ENCODE measurements at places on chromosomes 12 and 14. TPM values are rescaled to one million over a fixed set of nuclear protein-coding genes. Genes with fewer than 3 reads are reported as not detected.

DNA sequence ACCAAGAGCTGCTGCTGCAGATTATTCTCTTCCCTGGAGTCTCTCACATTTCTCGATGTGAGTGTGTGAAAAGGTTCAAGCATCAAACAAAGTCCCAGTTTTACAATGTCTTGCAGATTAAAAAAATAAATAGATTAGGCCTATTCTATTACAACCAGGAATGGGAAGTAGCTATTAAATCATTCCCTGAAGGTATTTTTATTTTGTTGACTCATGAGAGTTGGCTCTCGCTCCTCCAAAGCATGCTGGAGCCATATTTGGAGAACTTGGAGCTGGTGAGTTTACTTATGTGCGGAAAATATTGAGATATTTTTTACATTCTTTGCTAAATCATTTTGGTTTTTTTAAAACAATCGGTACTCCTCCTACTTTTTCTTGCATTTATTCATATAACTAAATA lies 572.3 kb downstream of the ETNK1 start:
- no peak for DNase-seq

DNA sequence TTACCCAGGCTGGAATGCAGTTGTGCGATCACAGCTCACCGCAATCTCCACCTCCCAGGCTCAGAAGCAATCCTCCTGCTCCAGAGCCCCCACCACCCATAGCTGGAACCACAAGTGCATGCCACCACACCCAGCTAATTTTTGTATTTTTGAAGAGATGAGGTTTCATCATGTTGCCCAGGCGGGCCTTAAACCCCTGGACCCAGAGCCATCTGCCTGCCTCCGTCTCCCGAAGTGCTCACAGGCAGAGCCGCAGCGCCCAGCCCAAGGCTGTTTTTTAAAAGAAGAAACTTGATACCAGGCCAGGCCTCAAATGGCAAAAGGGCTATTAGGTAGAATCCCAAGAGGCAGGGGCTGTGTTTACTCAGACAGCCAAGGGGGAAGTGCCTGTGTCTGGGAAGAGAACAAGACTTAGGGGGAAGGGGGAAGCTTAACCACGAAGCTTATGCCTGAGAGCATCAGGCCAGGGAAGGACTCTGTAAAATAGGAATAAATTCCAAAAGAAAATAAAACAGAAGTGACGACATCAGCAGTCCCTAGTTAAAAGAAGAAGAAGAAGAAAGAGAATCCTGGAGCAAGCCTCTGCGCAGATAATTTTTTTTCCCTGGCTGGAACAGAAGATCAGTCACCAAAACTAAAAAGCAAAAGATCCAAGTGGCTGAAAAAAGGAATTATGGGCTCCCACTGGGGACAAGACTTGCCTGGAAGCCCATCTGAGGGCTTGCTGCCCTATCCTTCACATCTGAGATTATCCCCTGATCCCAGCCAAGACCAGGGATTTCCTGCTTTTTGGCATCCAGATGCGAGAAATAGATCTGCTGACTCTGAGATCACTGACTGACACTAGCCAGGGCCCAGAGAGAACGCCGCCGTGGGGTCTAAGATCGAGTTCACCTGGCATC lies 170.5 kb downstream of the NDUFA12 start:
- no peak for DNase-seq

DNA sequence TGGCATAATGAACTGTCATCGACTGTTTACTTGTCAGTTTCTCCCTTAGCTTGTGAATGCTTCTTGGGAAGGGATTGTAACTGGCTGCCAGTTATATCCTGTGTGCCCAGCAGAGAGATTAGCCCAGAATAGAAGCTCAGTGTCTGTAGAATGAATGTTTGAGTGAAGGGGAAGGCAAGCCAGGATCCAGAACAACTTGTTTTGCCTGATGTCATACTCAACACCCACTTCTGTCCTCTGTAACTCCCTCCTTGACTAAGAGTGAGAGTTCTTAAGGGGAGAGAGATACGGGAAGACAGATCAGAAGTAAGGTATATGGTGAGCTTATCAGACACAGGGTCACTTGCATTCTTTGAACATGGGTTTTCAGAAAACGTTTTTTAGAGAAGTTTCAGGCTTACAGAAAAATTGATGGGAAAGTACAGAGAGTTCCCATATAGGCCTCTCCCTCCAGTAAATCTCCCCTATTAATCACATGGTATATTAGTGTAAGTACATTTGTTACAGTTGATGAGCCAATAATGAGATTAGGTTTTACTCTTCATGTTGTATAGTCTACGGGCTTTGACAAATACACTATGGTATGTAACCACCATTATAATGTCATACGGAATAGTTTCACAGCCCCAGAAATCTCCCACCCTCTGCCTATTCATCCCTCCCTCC lies 5.6 kb upstream of the SPPL3 start:
- DNase-seq, result no peak

DNA sequence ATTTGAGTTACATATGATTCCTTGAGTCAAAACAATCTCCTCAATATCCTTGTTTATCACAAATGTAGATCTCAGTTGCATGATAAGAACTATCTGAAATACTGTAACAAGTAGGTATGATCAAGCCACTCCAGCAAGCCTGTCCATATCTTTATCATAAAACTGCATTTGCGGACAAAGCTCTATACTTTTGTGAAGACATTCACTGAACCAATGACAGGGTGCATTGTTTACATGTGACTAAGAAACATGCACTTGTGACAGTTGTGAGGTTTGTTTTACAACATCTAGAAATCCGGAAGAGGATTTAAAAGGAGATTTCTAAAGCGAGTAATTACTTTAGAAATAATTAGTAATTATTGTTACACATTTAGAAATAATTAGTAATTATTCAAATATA lies 111.7 kb downstream of the PPP2R5E start:
- no peak for DNase-seq

OVCH1 gene
- not detected for total RNA-seq

DNA sequence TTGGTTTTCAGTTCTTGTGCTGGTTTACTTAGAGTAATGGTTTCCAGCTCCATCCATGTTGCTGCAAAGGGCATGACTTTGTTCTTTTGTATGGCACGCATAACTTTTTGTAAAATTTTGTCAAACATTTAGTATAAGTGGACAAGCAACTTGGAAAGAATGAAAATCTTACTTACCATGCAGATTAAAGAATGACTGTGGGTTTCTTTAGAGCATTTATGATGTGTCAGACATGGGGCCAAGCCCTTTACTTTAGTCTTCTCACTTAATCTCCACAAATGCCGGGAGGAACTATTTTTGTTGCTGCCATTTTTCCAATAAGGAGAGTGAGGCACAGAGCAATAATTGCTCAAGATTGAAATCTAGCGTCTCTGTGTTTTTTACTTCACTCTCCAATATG lies 652.5 kb upstream of the TBX3 start:
- DNase-seq, result no peak

DNA sequence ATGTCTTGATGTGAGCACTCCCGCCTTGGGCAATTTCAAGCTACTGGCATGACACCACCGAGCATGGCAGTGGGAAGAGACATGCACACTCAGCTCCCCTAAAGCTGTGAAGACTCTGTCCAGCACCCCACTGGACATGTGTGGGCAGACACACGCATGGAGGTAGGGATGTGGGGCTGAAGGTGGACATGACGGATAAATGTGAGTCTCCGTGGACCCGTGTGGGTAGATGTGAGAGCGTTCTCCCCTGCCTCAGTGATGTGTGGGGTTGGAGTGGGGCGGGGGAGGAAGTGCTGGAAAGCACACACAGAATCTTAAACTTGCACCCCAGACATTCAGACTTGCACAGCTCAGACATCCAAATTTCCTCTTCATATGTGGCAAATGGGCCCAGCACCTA lies 12.6 kb downstream of the SLC6A12 start:
- DNase-seq, result no peak

DNA sequence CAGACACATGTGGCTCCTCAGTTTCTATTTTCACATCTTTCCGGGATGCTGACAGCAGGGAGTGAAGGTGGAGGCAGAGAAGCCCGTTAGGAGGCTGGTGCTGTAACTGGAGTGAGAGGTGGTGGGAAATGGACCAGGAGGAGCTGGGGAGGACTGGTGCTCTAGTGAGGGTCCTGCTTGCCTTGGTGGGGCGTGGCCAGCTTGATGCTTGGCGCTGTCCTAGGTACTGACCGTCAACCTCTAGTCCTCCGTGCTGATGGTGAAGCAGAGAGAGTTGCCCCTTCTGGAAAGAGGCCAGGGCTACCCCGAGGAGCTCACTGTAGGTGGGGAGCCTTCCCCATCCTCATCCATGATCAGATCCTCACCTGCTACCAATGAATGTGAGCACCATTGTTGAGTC lies 1.4 kb downstream of the TRMT61A start:
- DNase-seq, result no peak

DNA sequence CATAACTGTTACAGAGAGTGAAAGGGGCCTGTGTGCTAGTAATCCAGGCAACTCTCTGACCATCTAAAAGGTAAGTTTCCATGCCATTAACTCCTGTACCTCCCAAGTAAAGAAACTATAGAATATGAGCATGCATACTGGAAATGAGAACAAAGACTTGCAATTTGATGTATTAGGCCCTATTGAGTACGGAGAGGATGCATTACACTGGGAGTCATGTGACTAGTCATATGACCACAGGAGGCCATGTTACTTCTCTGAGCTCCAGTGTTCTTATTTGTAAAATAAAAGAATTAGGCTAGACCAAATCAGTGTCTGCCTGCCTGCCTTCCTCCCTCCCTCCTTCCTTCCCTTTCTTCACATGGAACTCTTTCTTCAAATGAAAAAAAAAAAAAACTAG lies 440.1 kb upstream of the CCDC196 start:
- no peak for DNase-seq

LPAR5 gene
- total RNA-seq, result 11.4 TPM

DNA sequence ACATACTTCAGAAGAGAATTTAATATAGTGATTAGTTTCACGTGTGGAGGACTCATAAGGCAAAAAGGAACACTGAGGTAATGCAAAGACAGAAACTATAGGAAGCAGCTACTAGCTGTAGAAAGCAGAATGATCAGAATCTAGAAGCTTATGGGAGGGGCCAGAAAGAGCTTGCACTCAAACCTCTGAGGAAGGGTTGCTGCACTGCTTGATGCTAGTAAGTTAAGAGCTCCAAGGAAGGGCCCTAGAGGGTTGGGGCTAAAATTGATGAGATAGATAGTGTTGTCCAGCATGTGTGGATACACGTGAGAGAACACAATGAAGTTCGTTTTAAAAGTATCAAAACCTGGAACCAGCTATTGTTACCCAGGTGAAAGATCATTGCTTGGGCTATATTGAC lies 311.1 kb downstream of the SLC6A15 start:
- no peak for DNase-seq

GRCh38 chr14:102916347-102917055 lies 6.0 kb upstream of the AMN start:
- no peak for DNase-seq

GRCh38 chr12:67357376-67358125 lies 88.4 kb downstream of the CAND1 start:
- no peak for DNase-seq
